ENCODE measurements at places on chromosomes 3 and 15.

- no peak for DNase-seq
These were observed 45.1 kb downstream of the ZBTB38 start for GRCh38 chr3:141413391-141413790.

- DNase-seq = no peak
These were observed 203.0 kb downstream of the ARRDC4 start for GRCh38 chr15:98163319-98164045.

GRCh38 chr3:106349191-106349881 lies 480.5 kb upstream of the CBLB start:
- DNase-seq = no peak

- no peak for DNase-seq
These were observed 46.6 kb downstream of the FAH start for GRCh38 chr15:80199366-80199765.

- DNase-seq = no peak
These were observed 78.2 kb downstream of the NEDD4 start for GRCh38 chr15:55915221-55915620.

GRCh38 chr3:184765730-184766074 lies 46.3 kb upstream of the VPS8 start:
- DNase-seq = no peak

DNA sequence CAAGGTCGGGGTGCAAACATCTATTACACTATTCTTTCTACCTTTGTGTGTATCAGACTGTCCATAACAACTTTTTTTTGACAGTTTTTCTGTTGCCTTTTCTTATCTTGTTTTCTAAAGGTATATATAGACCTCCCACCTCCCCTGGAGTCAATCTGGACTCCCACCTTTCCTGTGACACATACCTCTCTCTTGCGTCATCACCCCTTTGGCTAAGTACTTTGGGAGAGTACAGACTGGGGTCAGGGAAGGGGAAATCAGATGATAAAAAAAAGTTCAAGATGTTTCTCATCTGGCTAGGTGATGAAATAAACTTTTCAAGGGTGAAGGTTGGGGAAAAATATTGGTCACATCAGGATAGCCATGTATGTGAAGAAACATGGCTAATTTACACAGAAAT lies 17.2 kb downstream of the TSPAN3 start:
- no peak for DNase-seq

DNA sequence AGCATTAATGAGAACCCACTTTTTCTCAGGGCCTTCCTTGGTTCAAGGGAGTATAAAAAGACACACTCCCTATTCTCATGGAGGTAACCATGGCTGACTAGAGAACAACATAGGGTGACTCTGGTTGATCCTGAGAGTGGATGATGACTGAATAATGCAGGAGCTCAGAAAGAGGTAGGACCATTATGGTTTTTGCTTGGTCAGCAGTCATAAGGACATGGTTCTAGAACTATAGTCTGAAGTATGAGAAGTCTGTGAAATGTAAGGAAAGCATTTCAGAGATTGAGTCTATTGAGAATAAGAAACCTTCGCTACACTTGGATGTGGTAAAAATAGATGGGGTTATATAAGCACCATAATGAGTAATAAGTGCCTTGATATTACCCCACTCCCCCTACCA lies 184.1 kb upstream of the GPR149 start:
- DNase-seq = no peak

DNA sequence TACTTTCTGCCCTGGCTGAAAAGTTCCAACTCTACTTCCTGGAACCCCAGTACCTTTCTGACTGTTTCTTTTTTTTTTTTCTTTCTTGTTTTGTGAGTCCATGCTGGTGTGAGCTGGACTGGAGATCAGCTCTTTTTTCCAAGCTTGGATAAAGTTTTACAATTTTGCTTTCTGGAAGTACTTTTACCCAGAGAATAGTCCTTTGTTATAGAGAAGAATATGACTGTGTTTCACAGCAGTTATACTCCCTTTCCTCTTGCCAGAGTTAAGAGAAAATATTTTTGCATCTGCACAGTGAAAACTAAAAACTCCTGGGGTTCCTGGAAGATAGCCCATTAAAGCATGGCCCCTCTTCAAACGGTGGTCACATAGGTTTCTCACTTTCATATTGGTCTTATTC lies 1100.6 kb downstream of the OTOL1 start:
- DNase-seq = no peak

DNA sequence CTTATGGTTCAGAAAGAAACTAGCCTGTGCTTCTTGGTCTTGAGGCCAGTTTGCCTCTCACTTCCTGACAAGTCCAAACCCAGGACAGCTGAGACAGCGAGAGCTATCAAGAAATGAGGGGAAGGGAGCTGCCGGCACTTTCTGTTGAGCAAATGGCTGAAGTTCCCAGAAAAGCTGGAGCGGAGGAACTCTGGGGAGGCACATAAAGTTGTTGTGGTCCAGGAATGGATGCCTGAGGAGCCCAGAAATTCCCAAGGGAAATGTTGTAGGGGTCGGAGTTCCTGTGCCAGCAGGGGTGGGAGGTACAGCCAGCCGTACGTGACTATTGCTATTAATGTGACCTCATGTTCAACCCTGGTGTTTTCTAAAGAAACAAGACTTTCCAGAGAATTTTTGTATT lies 98.8 kb upstream of the TNFAIP8L3 start:
- no peak for DNase-seq

DNA sequence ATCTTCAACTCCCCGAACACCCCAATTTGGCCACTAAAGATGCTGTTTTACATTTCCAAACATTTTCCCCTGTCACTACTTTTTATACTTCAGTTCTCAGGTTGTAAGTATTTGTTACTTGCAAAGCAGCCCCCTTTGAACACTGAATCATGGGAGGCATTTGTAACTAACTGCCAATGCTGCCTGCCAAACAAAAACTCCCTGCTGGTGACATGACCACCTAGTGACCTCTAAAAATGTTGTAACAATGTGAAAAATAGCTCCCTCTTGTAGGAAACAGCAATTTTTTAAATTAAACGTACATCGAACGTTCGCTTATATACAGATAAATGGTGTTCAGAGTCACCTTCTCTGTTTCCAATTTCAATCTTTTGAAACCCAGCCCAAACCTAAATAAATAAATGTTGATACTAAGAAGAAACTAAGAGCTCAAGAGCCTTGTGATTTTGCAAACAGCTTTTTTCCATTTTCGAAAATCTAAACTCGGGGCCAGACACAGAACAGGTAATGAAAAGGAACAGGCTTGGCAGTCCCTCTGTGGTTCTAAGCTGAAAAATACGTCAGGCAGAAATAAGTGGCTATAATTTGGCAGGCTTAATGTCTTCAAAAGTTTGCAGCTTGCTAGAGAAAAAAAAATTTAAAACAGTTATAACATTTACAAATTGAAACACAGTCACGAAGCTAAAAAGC lies 268.6 kb upstream of the WNT5A start:
- DNase-seq = no peak

DNA sequence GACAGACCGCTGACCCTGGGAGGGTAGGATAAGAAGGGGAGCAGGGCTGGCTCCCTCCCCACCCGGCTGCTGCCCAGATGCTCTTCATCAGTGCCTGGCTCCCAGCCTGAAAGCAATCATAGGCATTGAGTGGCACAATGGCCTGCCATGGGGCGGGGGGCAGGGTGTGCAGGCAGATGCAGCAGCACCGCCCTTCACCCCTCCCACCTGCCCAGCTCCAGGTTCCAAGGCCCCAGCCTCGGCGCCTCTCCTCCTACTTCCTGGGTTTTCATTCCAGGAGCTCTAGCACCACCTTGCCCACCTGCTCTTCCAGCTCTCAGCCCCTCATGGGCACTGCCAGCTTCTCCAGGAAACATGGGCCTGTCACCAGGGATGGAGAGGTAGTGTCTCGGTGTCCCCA lies 101.7 kb downstream of the MEGF11 start:
- no peak for DNase-seq

DNA sequence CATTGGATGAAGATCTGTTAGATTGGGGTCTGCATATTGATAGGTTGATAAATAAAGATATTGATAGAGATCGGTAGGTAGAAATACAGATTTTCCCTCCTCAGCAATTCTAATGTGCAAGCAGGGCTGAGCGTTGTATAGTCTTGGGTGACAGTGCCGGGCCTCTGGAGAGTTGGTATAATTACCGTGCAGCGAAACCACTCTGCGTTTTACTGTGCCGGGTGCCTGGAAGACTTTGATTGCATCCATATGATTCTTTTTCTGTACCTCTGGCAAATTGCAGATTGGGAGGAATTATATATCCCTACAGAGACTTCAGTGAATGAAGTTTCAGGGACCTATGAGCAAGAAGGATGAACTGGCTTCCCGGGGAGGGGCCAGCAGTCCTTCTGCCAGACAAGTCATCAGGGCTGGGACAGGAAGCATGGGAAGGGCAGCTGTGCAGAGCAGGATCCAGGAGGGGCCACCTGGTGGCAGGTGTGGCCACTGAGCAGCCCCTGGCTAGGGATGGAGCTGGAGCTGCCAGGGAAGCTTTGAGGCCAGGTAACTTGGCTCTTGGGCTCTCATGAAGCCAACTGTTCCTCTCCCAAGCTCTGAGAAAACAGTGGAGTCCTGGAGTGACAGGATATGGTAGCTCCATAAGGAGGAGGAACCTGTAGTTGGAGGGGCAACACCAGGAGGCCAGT lies 132.5 kb downstream of the APBA2 start:
- no peak for DNase-seq

- DNase-seq = no peak
These were observed 29.5 kb upstream of the SEC13 start for GRCh38 chr3:10350324-10350985.

GRCh38 chr3:107235193-107235927 lies 141.9 kb upstream of the CCDC54 start:
- DNase-seq = no peak

GRCh38 chr3:15470849-15471248 lies 43.5 kb downstream of the EAF1 start:
- DNase-seq = no peak

- DNase-seq = no peak
These were observed 25.5 kb downstream of the SEC62 start for GRCh38 chr3:169992156-169992555.

DNA sequence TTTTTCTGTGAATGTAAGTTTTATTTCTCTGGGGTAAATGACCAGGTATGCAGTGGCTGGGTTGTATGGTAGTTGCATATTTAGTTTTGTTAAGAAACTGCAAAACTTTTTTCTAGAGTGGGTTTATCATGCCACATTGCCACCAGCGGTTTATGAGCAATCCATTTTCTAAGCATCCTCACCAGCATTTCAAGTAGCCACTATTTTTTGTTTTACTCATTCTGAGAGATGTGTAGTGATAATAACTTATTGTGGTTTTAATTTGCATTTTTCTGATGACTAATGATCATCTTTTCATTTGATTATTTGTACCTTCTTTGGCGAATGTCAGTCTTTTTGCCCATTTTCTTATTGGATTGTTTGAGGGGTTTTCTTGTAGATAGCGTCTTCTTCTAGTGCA lies 56.2 kb downstream of the SPRED1 start:
- DNase-seq = no peak

DNA sequence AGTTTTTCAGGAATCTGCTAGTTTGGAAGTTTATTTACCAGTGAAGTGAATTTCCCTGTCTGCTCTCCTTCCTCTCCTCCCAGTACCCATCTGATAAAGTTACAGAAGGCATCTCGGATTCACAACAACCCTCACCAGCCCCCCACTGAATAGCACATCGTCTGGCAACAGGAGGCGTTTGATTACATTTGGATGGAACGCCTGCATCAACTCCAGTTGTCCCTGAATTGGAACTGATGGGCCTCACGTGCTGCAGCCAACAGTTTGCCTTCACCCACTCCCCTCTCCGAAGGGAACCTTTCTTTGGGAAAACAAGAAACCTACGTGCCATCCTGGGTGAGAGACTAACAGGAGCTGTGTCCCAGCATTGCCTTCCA lies 59.5 kb upstream of the BCL6 start:
- DNase-seq = no peak

GRCh38 chr3:94070341-94070911 lies 7.6 kb downstream of the NSUN3 start:
- DNase-seq = no peak

GRCh38 chr15:69784798-69785566 lies 312.7 kb downstream of the TLE3 start:
- no peak for DNase-seq

GRCh38 chr3:14358426-14359211 lies 43.8 kb upstream of the SLC6A6 start:
- DNase-seq = no peak

DNA sequence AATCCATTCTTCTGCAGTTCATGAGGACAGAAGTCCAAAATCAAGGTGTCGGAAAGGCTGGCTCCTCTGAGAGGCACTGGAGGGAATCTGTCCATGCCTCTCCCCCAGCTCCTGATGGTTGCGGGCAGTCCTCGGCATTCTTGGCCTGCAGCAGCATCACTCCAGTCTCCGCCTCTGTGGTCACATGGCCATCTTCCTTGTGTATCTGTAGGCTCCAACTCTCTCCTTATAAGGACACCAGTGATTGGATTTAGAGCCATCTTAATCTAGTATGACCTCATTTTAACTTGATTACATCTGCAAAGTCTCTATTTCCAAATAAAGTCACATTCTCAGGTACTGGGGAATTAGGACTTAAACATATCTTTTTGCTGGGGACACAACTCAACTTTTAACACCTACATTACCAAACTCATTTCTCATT lies 56.0 kb upstream of the FLNB start:
- DNase-seq = no peak

GRCh38 chr3:41434781-41435180 lies 235.5 kb downstream of the CTNNB1 start:
- no peak for DNase-seq

- DNase-seq = no peak
These were observed 1132.1 kb upstream of the ALCAM start for GRCh38 chr3:104234442-104235194.
